Cortex of kidney (tissue), 1 donor: ENCODE measurements at places on chromosomes 11 and 22.

GRCh38 chr11:68969386-68969785 lies 11.4 kb downstream of the MRGPRD start:
- DNase-seq, result no peak

DNA sequence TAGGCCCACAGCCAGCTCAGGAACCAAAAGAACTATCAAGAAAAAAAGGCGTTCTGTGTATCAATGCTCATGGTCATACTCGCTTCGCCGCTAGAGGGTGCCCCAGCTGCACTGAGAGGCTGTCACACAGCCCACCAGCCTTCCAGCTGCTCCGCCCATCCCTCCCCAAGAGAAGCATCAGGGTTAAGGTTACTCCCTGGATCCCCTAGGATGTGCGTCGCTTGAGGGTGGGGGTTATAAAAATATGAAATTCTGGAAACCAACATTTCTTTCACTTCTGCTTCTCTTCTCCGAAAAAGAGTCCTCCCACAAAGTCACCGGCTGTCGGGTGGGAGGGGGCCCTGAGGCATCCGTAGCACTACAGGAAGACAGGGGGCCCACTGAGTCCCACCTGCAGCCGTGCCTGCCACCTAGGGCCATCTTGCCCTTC lies 1.7 kb downstream of the CBX6 start:
- DNase-seq, result no peak

GRCh38 chr11:59999691-60000090 lies 17.3 kb upstream of the OOSP4B start:
- DNase-seq, result no peak

DNA sequence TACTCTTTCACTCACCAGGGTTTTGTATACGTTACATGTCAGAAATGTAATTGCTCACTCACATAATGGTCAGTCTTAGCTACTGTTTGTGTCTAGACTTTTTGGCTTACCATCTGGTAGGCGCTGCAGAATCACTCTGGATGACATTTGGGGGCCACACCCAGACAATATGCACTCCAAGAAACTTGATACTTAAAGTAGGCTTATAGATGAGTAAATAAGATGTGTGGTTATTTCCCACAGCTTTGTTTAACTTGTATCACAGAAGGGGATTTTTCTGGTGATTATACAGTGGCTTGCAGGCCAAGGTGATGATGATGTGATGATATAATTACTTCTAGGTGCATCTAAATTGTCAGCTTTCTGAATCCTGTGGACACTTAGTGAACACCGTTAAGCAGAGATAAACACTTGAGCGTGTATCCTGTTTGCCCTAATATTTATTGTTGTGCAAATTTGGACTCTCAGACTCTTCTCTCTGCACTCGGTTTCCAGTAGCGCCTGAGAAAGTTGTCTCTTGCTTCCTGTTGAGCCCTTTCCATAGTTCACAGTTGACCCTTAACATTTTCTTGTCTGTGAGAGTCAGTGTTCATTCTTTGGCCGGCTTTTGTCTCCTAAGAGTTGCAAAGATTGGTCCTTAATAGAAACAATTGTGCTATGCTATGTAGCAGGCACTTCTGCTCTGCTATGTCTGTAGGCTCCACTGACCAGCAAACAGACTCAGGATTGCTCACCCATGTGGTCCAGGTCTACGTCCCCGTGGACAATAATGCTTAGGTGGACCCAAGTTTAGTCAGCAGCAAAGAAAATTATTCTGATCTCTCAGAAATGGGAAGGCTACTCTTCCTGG lies 89.3 kb downstream of the PRR5L start:
- no peak for DNase-seq

GRCh38 chr11:46438211-46438610 lies 46.6 kb upstream of the CHRM4 start:
- DNase-seq, result no peak

DNA sequence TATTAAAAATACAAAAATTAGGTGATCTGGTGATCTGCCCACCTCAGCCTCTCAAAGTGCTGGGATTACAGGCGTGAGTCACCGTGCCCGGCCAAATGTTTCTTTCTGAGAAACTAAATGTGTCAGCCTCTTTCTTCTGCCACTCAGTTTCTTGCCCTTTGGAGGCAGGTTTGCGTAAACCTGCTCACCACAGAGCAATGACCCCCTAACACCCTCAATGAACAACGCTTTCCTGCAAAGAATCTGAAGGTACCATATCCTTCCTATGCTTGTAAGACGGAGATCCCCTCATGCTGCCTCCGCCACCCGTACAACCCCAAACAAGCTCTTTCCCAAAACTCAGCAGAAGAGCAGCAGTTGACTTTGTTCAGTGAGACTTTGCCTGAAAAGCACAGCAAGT lies 38.7 kb upstream of the TTLL12 start:
- no peak for DNase-seq
